ENCODE measurements at places on chromosomes 7 and 10.

- DNase-seq = no peak
Measured at GRCh38 chr7:5282543-5283316, at the start of gene SLC29A4. Gene SLC29A4 (plus strand): TSS chr7:5282943. CDS start chr7:5287817, 4,874 bp downstream.

DNA sequence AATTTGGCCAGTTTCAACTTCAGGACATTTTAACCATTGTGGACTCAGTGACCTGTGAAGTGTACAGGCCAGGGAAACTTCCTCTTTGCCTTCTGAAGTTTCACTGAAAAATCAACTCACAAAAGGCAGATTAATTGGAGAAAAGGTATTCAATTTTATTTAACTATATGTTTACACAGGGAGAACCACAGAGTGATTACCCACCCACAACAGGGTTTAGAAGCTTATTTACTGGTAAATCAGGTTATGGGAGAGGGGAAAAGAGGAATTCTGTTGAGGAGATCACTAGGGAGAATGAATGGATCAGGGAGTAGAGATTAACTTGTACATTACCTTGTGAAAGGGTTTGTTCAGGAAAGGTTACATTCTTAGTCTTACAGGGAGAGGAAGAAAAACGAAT is 1.7 kb upstream of the AKR1D1 start:
- no peak for DNase-seq

- DNase-seq = no peak
Measured at GRCh38 chr10:70588859-70589570, 13.5 kb downstream of the PRF1 start.

- no peak for DNase-seq
Measured at GRCh38 chr7:134527979-134528371, 608 bp downstream of the AKR1B10 start.

GRCh38 chr10:84432891-84433290 is 104.5 kb downstream of the CCSER2 start:
- DNase-seq = no peak

GRCh38 chr7:44059219-44060090 is 5.9 kb downstream of the PGAM2 start:
- DNase-seq = no peak

- no peak for DNase-seq
Measured at GRCh38 chr10:129033340-129033739, 433.7 kb upstream of the MGMT start.

DNA sequence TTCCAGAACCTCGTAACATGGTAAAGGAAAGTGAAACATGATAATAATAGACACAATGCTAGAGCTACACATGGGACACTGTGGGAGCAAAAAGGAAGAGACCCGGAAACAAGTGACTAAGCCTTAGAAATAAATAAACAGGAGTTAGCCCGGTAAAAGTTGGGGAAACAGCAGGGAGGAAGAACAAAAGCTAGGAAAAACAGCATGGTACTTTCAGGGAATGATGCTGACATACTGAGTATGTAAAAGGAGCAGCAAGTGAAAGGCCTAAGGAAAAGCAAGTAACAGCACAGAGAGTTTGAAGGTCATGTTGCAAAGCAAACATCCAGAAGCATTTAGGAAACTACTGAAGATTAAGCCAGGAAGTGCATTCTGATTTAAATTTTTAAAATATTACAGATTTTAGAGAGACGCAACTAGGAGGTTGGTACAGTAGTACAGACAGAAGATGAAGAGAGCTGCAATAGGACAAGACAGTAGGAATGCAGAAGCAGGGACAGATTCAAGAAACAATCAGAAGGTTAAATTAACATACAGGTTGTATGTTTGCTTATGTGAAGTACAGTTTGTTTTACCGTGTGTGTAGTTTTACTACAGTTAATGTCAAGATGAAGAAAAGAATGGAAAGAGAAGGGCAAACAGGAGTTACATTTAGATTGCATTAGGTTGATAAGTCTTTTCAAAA is 63.7 kb downstream of the ARHGAP12 start:
- no peak for DNase-seq

GRCh38 chr10:34206078-34206934 is 608.8 kb downstream of the PARD3 start:
- DNase-seq = no peak

DNA sequence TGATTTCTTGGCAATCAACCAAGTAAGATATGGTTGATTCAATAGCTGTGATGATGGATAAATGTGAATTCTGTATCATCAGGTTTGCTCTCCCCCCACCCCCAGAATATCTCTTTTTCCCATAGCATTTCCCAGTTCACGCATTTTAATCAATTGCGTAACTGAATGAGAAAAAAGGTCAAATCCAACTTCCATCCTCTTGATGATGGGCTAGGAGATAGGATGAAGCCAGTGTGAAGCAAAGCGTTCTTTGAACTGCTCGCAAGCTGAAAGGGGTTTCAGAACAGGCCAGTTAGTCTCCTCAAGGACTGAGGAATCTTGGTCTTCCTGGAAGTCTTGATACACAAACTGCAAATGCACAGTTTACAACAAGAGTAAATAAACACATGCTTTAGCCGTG is 94.5 kb upstream of the ARMC3 start:
- no peak for DNase-seq

DNA sequence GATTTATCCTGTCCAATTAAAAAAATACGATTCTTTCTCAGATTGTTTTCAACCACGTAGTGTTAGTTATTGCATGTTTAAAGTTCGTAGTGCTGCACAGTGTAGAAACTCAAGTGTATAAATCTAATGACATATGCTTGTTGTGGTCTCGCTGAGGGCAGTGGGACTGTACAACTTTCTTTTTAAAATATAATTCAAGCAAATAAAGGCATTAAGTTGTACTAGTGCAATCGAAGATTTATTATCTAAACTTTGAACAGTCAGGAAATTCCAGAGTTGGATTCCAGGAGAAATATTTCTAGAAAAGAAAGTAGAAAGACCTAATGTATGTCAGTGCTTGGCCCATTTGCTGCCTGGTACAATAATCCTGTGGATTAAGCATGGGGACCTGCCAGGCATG is 124.1 kb upstream of the HPS1 start:
- DNase-seq = no peak

GRCh38 chr7:111150709-111151108 is 59.8 kb downstream of the LRRN3 start:
- DNase-seq = no peak

GRCh38 chr7:18235819-18236218 is 208.2 kb upstream of the PRPS1L1 start:
- DNase-seq = no peak

DNA sequence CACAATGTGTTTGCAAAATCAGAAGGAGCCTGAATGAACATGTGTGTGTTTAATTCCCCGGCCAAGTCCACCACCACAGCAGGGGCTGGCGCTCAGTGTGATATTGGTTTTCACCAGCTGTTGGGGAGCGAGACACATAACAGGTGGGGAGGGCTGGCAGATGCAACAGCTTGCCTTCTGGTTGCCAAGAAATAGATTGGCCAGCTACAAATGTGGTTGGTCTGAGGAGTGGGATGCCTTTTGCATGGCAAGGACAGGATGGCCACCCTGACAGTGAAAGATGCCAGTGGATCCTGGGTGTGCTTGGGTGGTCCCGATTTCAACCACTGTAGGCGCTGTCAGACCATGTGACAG is 292.5 kb upstream of the FZD8 start:
- DNase-seq = no peak

GRCh38 chr10:128016423-128017060 is 109.6 kb downstream of the PTPRE start:
- DNase-seq = no peak

All from T-helper 9 cell (primary cell).